GM23338 (cell line): ENCODE measurements at places on chromosomes 5 and 9. TPM values are rescaled to one million over a fixed set of nuclear protein-coding genes. Genes with fewer than 3 reads are reported as not detected.

Gene GPR21
- 0.90 and 1.9 TPM in 2 replicates for total RNA-seq

DNA sequence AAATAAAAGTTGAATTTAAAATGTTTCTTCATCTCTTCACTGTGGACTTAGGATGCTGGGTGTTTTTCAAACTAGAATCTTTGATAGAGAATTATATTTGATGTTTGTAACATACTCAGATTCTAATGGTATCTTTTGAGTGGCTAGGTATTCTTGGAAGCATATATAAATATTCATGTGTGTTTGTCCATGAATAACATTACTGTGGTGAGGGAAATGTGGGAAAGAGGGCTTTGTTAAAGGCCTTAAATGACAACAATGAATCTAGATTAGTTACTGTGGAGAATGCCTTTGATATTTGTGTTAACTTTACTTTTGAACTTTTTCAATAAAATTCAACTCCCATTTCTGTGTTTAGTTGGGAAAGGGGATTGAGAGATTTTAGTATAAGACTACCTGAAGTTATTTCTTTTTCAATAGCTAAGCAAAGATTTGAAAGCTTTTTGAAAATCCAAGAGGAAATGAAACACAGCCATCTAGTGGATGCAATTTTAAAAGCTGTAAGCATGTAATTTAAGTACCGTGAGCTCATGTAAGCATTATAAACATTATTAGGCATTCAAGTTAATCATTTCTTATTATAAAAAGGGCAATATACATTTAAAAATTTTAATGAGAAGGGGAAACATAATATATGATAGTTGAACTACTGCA lies 69.6 kb downstream of the CCDC171 start:
- DNase-seq, result peak; percentile 23

DNA sequence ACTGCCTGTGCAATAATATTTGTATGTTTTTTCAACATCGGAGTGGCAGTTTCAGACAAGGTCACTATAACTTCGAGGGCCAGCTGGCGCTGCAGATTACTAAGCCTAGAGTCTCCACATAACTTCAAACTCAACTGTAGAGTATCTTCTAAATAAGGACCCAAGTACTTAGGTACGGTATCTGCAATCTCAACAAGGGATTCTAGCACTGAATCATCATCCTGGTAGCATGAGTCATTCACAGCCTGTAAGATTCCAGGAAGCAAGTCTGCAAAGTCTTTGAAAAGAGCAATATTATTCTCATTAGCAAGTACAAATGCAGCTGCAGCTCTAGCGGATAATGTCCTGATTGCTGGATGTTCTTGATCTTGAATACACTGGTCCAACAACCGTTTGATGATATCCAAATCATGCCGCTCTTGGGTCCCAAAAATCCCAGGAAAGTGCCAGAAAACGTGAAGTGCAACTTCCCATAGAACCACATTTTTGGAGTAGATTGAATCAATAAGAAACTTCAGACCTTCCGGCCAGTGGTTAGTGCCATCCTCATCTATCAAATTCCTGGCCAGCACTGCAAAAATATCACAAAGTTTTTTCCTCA lies 654 bp downstream of the RANBP6 start:
- DNase-seq, result no peak

Gene NUDT12
- 12.8 and 16.8 TPM in 2 replicates for total RNA-seq

Gene AUH
- total RNA-seq, result 28.8 and 38.6 TPM in 2 replicates

Gene SLC27A6
- total RNA-seq, result 3.4 and 4.8 TPM in 2 replicates

- DNase-seq, result no peak
These were observed 199.5 kb upstream of the PUM3 start for GRCh38 chr9:3043369-3043768.

Gene CNTFR
- 1.1 and 1.9 TPM in 2 replicates for total RNA-seq

Gene SPATA31D3
- total RNA-seq, result not detected in 2 replicates

Gene SLC36A2
- not detected in 2 replicates for total RNA-seq

GRCh38 chr5:126492939-126493338 lies 69.7 kb downstream of the GRAMD2B start:
- peak; percentile 47 for DNase-seq

GRCh38 chr5:109038209-109038840 lies 290.6 kb downstream of the FER start:
- DNase-seq, result no peak

DNA sequence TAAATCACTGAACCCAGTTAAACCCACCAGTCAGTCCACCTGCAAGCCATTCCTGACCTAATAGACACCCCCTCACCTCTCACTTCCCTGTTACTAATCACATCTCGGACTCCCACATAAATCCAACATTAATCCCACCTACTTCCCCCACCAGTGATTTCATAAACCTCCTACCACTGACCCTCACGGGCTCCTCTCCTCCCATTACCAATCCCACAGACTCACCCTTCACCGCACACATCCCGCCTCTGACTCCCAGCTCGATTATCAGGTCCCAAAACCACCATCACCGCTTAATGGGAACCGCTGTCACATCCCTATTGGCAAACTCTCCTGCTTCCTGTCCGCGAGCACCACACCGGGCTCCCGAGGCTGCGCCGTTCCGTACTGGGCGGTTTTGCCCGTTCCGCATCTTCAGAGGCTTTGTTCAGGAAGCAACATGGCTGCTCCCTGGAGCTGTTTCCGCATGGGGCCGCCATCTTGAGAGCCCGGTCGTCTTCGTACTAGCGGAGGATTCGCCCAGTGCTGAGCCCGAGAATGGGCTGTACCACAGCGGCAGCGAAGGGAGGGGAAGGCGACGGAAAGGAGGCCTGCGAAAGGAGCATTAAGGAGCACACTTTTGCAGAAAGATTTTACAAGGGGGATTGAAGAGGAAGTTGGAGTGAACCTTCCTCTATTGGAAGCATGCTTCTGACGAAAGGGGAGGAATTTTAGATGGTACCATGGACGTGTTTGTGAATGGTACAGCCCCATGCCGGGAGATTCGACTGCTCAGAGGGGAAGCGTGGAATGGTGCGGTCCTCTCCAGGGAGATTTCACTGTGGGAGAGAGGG lies at the start of gene ZNF300:
ZNF300 (minus strand) TSS at position 502 of the 833 bp plus-strand sequence. CDS start 1,825 bp downstream, outside the sequence.
- peak; percentile 98 for DNase-seq

DNA sequence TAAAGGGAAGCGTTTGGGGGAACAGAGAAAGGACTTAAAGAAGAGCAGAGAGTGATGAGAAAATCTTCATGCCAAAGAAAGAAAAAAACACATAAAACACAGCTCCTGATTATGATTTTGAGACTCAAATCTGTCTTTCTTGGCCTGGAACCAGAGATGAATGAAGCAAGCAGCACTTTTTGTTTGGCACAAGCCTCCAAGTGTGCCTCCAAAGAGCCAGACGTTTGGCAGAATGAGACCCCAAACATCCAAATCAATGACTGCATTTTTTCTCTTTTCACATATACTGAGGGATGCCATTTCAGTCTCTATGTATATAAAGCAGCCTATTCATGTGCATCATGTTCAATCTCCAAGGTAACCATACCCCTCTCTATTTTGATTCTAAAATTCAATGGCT lies 424.2 kb downstream of the TUSC1 start:
- no peak for DNase-seq

- DNase-seq, result no peak
These were observed 79.3 kb upstream of the ITGA1 start for GRCh38 chr5:52708463-52708862.

Gene C9orf153
- total RNA-seq, result 0.12 TPM in 1 of 2 replicates, not detected in the other

GRCh38 chr5:105639068-105639467 lies 2031.7 kb downstream of the EFNA5 start:
- peak; percentile 59 for DNase-seq

DNA sequence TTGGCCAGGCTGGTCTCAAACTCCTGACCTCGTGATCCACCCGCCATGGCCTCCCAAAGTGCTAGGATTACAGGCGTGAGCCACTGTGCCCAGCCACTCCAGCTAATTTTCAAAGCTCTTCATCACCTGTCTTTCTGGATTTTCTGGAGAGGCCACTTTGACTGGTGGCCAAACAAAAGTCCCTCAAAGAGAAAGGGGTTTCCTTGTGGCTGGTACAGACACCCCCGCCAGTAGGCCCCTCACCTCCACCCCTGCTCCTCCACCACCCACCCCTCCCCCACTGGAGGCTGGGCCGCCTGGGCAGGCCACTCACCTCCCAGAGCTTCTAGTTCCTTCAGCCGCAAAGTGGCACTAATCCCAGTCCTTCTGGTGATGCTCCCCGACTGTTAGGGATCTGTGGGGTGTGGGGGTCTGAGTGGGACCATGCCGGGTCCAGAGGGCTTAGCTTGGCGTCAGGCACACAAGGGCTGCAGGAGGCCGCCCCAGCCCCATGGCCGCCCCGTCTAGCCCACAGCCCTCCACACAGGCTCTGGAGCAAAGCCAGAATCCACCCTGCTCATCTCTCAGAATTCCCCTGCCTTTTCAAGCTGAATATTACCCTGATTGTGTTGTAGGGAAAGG lies 182.0 kb upstream of the IER5L start:
- DNase-seq, result no peak

Gene ADGRV1
- total RNA-seq, result 139 and 149 TPM in 2 replicates

GRCh38 chr5:94431696-94432095 lies 186.7 kb downstream of the KIAA0825 start:
- no peak for DNase-seq

Gene TYRP1
- not detected in 2 replicates for total RNA-seq

DNA sequence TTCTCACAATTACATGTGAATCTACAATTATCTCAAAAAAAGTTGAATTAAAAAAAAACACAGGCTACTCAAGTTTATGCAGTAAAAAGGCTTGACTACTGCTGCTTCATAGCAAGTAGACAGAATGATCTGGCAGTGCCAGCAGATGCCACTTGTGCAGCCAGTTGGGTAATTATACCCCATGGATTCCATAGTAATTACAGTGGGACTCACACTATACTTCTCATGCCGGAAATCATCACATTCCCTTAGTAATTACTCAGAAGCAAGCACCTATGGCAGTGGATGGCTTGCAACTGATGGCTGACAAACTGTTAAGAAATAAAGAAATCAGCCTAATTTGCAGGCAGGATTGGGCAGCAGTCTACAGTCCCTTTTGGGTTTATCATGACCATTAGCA lies 463.2 kb upstream of the KLF4 start:
- DNase-seq, result no peak

GRCh38 chr5:17219006-17219422 lies 1.6 kb downstream of the BASP1 start:
- DNase-seq, result peak; percentile 80

DNA sequence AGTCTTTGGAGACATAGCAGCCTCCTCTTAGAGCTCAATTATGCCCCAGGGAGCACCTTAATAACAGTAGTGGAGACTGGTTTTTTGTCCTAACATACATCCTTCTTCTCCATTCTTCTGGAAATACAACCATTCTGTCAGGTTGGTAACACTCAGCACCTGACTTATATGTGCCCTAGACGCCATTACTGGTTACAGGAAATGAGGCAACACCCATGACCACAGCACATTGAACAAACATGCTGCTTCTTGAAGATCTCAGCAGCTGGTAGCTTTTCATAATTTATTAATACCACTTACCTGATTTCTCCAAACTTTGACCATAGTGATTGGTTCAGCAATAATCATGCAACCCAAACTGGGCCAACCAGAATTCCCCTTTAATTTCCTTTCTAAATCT lies 25.1 kb upstream of the TRPM3 start:
- no peak for DNase-seq

DNA sequence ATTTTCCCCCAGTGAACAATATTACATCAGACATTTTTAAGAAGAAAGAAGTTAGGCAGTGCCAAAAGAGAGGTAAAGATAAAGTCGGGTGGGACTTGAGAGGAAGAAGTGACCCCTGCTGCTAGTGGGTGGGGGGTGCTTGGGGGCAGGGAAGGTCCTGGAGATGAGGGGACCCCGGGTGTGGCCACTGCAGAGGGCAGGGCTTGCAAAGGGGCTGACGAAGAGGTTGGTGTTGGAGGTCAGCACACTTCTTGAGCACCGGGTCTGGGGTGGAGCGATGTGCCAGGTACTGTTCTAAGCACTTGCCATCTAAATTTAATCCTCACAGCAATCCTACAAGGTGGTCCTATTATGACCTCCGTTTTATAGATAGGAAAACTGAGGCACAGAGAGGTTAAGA lies 62.0 kb downstream of the AMBP start:
- DNase-seq, result no peak

Gene TMEM232
- total RNA-seq, result 1.3 and 4.4 TPM in 2 replicates

Gene TRIP13
- total RNA-seq, result 44.4 and 44.8 TPM in 2 replicates

DNA sequence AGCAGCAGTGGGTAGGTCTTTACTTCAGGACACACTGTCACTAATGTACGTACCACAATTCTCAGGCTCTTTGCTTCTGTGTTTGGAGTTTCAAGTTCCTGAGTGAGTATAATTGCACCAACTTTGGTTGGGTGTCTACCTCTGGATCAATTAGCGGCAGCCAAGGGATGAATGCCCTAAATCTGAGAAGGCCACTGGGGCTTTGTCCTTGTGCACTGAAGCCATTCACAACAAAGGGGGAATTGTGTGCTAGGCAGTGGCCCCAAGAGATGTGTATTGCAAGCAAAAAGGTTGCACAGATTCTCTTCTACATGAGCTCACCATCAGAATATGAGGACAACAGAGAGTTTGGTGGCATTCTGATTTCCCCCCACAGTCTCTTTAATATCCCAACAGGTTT lies 3.9 kb upstream of the PHF24 start:
- DNase-seq, result no peak

DNA sequence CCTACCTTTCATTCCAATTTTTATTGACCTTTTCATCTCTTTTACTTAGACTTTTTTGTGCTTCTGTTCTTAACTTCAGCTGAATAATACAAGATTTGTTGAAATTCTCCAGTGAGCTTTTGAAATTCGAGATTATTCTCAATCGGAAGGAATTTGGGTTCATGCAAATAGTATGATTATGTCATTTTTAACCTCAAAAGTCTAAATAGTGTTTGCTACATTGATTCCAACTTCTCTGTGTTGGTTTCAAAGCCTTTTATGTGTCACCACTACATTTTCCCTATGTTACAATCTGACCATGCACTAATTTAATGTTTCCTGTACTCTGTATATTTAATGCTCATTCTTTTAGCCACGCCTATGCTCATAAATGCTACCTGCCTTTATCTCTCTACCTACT lies 44.1 kb downstream of the VPS13A start:
- no peak for DNase-seq

DNA sequence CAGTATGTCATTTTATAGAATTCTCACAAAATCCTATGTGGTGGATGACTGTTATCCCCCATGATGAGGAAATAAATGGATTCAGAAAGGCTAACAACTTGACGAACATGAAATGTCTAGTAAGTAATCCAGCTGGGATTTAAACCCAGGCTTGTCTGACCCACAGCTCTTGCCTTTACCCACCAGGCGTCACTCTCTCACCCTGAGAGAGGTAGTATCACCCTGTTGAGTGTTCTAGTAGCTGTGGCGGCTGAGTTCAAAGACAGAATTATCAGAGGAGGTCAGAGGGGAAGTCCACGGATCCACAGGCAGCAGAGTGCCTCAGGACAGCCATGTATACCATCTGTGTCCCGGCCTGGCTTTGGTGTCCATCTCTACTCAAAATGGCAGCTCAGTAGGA lies 113.8 kb downstream of the ZNF462 start:
- DNase-seq, result no peak

GRCh38 chr9:95327239-95327865 lies 9.8 kb upstream of the FANCC start:
- no peak for DNase-seq

Gene SMIM33
- not detected in 2 replicates for total RNA-seq
